ENCODE measurements at places on chromosomes 1 and 21.

GRCh38 chr1:184574588-184574987 is 180.1 kb downstream of the EDEM3 start:
- no peak for DNase-seq

DNA sequence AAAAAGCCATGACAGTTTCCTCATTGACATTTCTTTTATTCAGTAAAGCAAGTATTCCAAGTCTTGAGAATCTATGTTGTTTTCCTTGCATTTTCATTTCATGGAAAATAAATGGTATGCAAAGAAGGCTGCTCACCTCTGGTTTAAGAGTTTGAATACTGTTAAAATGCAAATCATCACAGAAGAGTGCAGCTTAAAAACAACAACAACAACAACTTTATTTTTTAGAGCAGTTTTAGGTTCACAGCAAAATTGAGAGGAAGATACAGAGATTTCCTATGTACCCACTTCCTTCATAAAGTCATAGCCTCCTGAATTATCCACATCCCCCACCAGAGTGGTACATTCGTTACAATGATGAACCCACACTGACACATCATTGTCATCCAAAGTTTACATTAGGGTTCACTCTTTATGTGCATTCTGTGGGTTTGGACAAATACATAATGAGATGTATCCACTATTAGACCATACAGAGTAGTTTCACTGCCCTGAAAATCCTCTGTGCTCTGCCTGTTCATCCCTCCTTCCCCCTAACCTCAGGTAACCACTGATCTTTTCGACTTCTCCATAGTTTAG is 39.2 kb downstream of the CD2 start:
- no peak for DNase-seq

GRCh38 chr1:59419361-59420140 is 122.7 kb downstream of the FGGY start:
- DNase-seq, result no peak

- DNase-seq, result no peak
These were observed 61.5 kb downstream of the PACC1 start for GRCh38 chr1:212353181-212353580.

- no peak for DNase-seq
These were observed 71.5 kb upstream of the CXADR start for GRCh38 chr21:17441370-17441769.

Data from activated T-helper 1 cell treated with anti-CD3 and anti-CD28 coated beads, Interleukin-2, amount 50 U/mL, for 16 hours (primary cell).